Prostate gland (tissue), 2 donors: ENCODE measurements at places on chromosomes 3 and 15. TPM values are rescaled to one million over a fixed set of nuclear protein-coding genes. Genes with fewer than 3 reads are reported as not detected.

GRCh38 chr3:70880421-70880820, 568.0 kb upstream of the MDFIC2 start:
- no peak for DNase-seq
- no peaks in the 10 kb centered on the region for H3K4me1 ChIP-seq
- no peak overlapping the region for H3K27ac ChIP-seq
- no peaks in the 10 kb centered on the region for H3K27me3 ChIP-seq

- no peaks in the 10 kb centered on the region for H3K4me1 ChIP-seq
- no peaks in the 10 kb centered on the region for H3K36me3 ChIP-seq
- no peak overlapping the region for H3K4me3 ChIP-seq
- H3K27me3 ChIP-seq = no peaks in the 10 kb centered on the region
- no peak overlapping the region for H3K27ac ChIP-seq
- DNase-seq = no peak
Measured at GRCh38 chr15:92336419-92336987, 57.2 kb upstream of the ST8SIA2 start.

DNA sequence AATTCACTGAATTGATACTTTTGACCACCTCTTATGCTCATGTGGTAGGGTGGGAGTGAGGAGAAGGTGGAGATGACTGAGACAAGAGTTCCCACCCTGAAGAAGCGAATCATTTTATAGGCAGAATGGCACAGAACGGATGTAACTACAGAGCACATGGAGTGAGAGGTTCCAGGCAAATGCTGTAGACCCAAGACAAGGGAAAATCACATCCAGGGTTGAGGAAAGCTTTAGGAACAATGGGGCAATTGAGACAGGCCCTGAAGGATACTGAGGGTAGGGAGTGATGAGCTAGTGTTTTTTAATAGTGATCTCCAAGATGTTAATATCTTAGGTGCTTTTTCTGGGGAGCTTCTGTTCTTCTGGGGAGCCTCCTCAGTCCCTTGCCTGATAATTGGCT, 8.1 kb downstream of the PCCB start:
- no peak overlapping the region for H3K27ac ChIP-seq
- H3K27me3 ChIP-seq = no peaks in the 10 kb centered on the region
- no peaks in the 10 kb centered on the region for H3K36me3 ChIP-seq
- no peak for DNase-seq
- H3K4me1 ChIP-seq = no peaks in the 10 kb centered on the region
- H3K4me3 ChIP-seq = no peak overlapping the region

DNA sequence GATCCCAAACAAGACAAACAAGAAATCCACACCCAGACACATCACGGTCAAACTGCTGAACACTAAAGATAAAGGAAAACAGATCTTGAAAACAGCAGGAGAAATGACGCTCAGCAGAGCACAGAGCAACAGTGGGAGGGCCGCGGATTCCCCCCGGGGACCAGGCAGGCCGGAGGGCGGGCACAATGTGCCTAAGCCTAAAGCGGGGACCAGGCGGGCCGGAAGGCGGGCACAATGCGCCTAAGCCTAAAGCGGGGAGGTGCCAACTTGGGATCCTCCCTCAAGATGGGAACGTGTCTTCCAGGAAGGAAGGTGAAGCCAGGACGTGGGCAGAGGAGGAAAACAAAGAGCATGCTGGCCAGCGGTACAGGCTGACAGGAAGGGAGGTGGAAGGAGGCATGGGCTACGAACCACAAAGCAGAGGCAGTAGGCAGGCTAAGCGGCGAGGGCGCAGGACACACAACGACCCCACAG, 31.1 kb downstream of the CYFIP1 start:
- H3K36me3 ChIP-seq = no peaks in the 10 kb centered on the region
- no peak for DNase-seq
- no peaks in the 10 kb centered on the region for H3K27me3 ChIP-seq

DNA sequence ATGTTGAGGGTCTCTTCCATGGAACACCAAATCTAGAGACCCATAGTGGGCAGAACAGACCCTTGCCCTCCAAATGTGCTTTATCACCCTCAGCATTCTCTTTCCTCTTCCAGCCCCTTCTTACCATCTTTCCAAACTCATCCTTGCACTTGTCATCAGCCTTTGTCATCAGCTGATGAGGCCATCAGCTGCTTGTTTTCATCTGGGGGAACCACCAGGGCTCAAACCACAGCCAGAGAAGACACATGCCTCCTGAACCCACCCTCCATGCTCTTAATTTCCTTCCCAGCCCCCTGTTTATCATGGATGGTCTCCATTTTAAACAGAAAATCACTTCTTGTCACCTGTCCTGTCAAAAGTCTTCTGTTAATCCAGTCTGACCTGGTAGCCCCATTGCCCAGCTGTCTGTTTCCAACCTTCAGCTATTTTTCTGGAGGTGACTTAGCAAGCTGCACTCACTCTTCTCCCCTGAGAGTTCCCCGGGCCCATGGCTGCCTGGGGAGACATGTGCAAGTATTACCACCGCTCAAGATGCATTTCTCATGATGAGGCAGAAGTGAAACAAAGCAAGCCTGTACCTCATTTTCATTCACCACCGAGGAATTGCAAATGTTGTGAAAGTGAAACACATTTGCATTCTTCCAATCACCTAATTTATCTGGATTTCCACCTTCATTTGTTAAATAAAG, 14.7 kb upstream of the SYNM start:
- no peaks in the 10 kb centered on the region for H3K27me3 ChIP-seq
- H3K36me3 ChIP-seq = no peaks in the 10 kb centered on the region
- H3K27ac ChIP-seq = no peak overlapping the region
- no peak for DNase-seq
- no peak overlapping the region for H3K4me3 ChIP-seq
- H3K4me1 ChIP-seq = no peaks in the 10 kb centered on the region

DNA sequence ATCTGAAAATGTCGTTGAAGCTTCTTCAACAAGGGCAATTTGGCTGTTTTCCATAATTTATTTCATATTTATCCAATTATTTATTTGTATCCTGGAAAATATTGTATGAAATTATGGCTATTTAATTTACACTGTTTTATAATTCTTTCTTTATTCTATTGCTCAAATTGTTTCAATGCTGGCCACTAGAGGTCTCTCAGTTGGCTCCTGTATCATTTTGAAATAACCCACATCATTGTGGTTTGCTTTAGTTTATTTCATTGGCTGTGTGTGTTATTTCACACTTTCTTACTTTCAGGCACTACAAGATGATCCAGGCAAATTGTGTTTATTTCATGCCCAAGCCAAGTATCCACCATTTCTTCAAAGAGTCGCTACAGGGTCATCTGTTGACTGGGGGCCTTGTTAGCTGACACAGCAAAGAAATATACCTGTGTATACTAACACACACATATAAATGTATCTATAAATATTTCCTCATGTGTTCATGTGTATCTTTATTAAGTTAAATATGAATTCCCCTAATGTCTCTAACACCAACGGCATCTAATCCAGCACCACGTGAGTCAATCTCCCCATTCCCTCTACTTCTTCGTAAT, 86.2 kb downstream of the NPAP1 start:
- H3K36me3 ChIP-seq = no peaks in the 10 kb centered on the region
- H3K4me3 ChIP-seq = no peak overlapping the region
- no peaks in the 10 kb centered on the region for H3K4me1 ChIP-seq

DNA sequence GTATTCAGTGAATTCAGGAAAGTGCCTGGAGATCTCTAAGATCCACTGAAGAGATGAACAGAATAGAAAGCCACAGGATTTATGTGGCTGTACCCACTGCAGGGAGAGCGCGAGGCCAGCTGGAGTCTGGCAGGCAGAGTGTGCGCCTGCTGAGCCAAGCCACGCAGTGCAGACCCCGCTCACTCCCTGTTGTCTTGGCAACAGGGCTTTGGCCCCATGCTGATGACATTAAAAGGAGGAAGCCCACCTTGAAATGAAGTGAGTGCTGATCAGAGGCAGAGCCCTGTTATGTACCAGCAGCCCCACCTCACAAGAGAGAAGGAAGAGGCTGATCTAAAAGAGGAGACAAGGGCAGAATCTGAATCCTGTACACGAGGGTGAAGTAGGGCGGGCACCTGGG, 36.7 kb downstream of the PXYLP1 start:
- H3K4me1 ChIP-seq = no peaks in the 10 kb centered on the region
- H3K27me3 ChIP-seq = no peaks in the 10 kb centered on the region
- no peak for DNase-seq
- no peaks in the 10 kb centered on the region for H3K36me3 ChIP-seq
- no peak overlapping the region for H3K4me3 ChIP-seq

GRCh38 chr3:112685420-112685819, 44.5 kb upstream of the CCDC80 start:
- no peak overlapping the region for H3K4me3 ChIP-seq
- H3K36me3 ChIP-seq = no peaks in the 10 kb centered on the region
- H3K27me3 ChIP-seq = no peaks in the 10 kb centered on the region
- H3K4me1 ChIP-seq = no peaks in the 10 kb centered on the region

DNA sequence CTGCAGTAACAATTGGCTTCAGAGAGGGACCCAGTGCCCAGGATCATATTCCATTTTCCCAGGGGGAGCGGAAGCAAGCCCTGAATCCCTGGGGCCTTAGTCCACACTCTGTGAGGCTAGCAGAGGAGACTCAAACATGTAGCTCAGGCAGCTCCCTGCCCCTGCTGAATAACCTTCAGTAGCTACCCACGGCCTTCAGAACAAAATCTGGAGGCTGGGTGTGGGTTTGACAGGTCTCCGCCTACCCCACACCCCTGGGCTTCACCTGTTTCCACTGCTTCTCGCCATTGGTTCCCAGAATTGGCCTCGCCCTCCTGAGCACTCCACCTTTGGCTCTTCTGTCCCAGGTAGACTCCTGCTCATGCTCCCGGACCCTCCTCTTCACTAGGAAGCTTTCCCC, 93.6 kb upstream of the ATP2B2 start:
- H3K4me3 ChIP-seq = no peak overlapping the region
- no peaks in the 10 kb centered on the region for H3K27me3 ChIP-seq
- H3K36me3 ChIP-seq = no peaks in the 10 kb centered on the region
- no peak for DNase-seq

DNA sequence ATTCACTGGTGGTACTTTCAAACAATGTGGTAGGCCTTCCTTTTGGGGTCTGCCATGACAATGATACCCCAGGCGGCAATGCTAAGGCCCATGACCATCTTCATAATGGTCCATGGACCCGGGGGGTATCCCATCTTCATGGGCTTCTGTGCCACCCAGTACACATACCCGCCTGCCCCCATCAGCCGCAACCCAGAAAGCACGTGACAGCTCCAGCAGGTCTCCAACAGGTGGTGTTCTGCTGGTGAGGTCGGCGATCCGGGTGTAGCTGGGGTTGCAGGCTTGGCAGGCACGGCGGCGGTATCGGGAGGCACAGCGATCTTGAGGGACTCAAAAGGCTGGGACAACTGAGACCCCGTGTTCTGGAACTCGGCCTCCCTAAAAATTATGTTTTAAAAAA, 214.5 kb downstream of the SNRPN start:
- no peak overlapping the region for H3K4me3 ChIP-seq
- H3K4me1 ChIP-seq = no peaks in the 10 kb centered on the region
- H3K27ac ChIP-seq = no peak overlapping the region

CATSPER2 gene
- 10.1 TPM for total RNA-seq
